ENCODE measurements at places on chromosomes 11 and 22. TPM values are rescaled to one million over a fixed set of nuclear protein-coding genes. Genes with fewer than 3 reads are reported as not detected.

The SESN3 gene
- total RNA-seq = 0.07 TPM

The TESMIN gene
- 2.8 TPM for total RNA-seq

The RAG2 gene
- total RNA-seq = not detected

The OR52M1 gene
- total RNA-seq = not detected

The RASGRP2 gene
- 0.88 TPM for total RNA-seq

The DDI1 gene
- not detected for total RNA-seq

The WT1 gene
- total RNA-seq = 5.5 TPM

The BRSK2 gene
- 7.9 TPM for total RNA-seq

The KRTAP5-11 gene
- total RNA-seq = not detected

The RASL10A gene
- total RNA-seq = 0.67 TPM

The CARNS1 gene
- 0.08 TPM for total RNA-seq

The WBP2NL gene
- total RNA-seq = not detected

The SOX6 gene
- not detected for total RNA-seq

The IFITM10 gene
- 1.6 TPM for total RNA-seq

All from A549 treated with ZK216348 at 1 μM for 4 hours (cell line).